Neural progenitor cell (in vitro differentiated cells): ENCODE measurements at places on chromosomes 2 and 18.

GRCh38 chr18:46761059-46761769 is 4.4 kb upstream of the ST8SIA5 start:
- H3K36me3 ChIP-seq: no peaks in the 10 kb centered on the region
- H3K4me3 ChIP-seq: no peak overlapping the region

DNA sequence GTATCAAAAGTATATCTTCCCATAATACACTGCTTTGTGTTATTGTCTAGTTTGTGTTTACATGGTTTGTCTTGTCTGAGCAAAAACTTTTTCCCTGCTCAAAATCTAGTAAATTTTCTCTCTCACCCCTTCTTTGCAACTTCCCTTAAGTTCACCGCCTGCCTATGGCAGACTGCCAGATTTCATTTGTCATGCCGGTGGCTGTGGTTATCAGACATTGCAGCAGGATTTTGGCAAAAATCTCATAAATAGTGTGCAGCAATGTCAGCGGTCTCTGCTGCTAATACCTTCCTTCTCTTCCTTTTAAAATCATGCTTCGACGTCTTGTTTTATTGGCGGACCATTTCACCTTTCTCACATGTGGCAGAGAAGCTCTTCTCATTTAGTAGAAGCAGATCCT is 45.6 kb upstream of the TMEM178A start:
- no peaks in the 10 kb centered on the region for H3K36me3 ChIP-seq
- no peaks in the 10 kb centered on the region for H3K27me3 ChIP-seq
- H3K4me1 ChIP-seq: peaks cover 6% of the 10 kb centered on the region
- H3K27ac ChIP-seq: no peak overlapping the region
- H3K4me3 ChIP-seq: no peak overlapping the region
- no peak for DNase-seq

GRCh38 chr18:8928044-8928443 is 174.5 kb upstream of the NDUFV2 start:
- no peak overlapping the region for H3K4me3 ChIP-seq
- H3K4me1 ChIP-seq: no peaks in the 10 kb centered on the region
- H3K36me3 ChIP-seq: no peaks in the 10 kb centered on the region
- no peak for DNase-seq
- no peaks in the 10 kb centered on the region for H3K27me3 ChIP-seq

DNA sequence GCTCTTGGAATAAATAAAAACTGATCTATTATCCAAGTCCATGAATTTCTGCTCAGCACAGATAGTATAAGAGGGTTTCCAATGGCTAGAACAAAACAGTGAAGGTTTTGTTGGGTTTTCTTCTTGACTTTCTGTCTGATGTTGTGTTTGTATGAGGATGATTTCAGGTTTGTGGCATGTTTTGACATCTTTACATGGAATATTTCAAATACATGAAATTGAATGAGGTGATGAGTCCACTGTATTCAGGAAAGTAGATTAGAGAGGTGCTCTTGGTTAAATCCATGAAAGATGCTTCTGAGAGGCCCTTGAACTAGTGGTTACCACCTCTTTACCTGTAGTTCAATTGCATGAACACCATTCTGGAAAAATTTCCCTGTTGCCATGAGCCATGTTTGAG is 84.3 kb downstream of the RAPGEF4 start:
- H3K27me3 ChIP-seq: no peaks in the 10 kb centered on the region
- DNase-seq: no peak
- H3K4me1 ChIP-seq: no peaks in the 10 kb centered on the region
- no peak overlapping the region for H3K4me3 ChIP-seq

DNA sequence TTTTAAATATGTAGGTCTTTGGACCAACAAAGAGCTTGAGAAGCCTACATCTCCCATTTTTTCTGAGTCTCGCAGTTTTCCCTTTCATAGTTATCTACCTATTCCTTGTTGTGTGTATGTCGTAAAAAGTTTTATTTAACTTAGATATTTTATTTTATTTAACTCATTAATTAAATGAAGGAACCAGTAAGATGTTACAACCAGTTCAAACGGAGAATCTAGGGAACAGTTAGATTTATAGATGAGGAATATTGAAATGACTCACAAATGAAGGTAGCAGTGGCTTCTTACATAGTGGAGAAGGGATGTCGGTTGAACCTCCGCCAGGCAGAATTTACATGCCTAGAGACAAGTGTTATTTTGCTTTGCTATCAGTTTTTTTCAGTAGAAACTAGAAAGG is 48.5 kb upstream of the ZNF638 start:
- no peak overlapping the region for H3K4me3 ChIP-seq
- no peak for DNase-seq
- H3K4me1 ChIP-seq: peaks cover 4% of the 10 kb centered on the region
- no peaks in the 10 kb centered on the region for H3K36me3 ChIP-seq
- peaks cover 19% of the 10 kb centered on the region for H3K27me3 ChIP-seq

- H3K27ac ChIP-seq: no peak overlapping the region
- no peaks in the 10 kb centered on the region for H3K4me1 ChIP-seq
- DNase-seq: no peak
- no peak overlapping the region for H3K4me3 ChIP-seq
- peaks cover 4% of the 10 kb centered on the region for H3K27me3 ChIP-seq
- H3K36me3 ChIP-seq: no peaks in the 10 kb centered on the region
Observed at GRCh38 chr18:79847606-79848293, 50.0 kb downstream of the KCNG2 start.

DNA sequence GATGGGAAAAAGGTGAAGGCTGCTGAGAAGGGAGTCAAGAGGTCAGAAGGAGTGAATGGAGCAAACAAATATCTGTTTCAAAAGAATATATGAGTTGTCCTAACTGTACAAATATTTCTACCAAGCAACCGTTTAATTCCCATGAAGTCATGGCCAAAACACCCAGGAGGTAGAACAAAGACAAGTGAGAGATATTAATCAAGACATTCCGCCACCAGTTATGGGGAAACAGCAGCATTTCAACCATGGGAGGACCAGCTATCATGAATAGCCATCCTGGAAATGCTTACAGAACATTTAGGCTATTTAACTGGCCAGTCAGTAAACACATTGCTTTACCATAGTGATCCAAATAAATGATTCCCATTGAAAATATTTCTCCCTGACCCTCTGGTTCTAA is 396.3 kb downstream of the IRS1 start:
- H3K36me3 ChIP-seq: peaks cover 5% of the 10 kb centered on the region
- H3K4me3 ChIP-seq: no peak overlapping the region
- H3K27me3 ChIP-seq: no peaks in the 10 kb centered on the region
- H3K4me1 ChIP-seq: peaks cover 13% of the 10 kb centered on the region
- DNase-seq: no peak

DNA sequence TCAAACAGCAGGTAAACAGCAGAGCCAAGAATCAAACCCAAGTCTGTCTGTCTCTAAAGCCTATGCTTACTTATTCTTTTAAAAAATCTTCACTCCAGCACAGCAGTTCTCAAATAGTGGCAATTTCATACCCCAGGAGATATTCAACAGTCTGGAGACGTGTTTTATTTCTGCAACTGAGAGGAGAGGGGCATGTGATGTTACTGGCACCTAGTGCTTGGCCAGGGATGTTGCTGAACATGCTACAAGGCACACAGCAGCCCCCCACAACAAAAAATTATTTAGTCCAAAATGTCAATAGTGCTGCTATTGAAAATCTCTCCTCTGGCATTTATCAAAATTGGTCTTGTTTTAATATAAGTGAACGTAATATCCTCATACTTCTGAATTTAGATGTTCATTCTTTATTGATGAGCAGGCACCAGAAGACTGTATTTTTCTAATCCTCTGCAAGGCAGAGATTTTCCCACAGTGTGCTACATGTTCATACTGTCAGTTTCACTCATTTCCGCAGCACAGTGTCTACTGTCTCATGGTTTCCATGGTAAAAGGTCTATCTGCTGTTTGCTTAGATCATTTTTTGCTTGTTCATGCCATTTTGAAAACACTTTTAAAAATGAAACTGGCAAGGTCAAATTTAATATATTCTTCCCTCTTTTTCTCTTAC is 90.5 kb downstream of the LRATD1 start:
- no peaks in the 10 kb centered on the region for H3K27me3 ChIP-seq
- H3K4me1 ChIP-seq: no peaks in the 10 kb centered on the region
- H3K27ac ChIP-seq: no peak overlapping the region

DNA sequence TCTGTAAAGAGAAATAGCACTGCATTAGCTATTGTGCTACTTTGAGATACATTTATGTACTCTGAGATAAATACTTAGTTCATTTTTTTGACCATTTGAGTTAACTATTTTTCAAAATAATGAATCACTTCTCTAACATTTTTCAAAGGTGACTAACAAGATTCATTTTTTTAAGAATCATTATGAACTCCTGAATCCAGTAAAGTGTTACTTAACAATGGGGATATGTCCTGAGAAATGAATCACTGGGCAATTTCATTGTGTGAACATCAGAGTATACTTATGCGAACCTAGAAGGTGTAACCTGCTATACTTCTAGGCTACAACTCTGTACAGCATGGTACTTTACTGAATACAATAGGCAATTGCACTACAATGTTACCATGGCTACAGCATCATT is 355.8 kb downstream of the ARL6IP6 start:
- H3K4me3 ChIP-seq: no peak overlapping the region
- DNase-seq: no peak
- no peak overlapping the region for H3K27ac ChIP-seq
- no peaks in the 10 kb centered on the region for H3K4me1 ChIP-seq
- H3K27me3 ChIP-seq: no peaks in the 10 kb centered on the region

DNA sequence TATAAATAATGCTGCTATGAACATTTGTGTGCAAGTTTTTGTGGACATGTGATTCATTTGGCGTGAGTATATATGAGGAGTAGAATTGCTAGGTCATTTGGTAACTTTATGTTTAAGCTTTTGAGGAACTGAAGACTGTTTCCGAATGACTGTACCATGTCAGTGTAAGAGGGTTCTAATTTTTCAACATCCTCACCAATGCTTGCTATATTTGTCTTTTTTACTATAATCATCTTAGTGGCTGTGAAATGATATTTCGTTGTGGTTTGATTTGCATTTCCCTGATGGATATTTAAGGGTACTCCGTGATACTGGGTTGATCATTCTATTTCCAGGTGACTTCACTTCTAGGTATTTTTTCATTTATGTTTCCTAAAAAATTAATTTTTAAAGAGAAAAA is 241.1 kb downstream of the BCL2 start:
- no peak overlapping the region for H3K4me3 ChIP-seq
- no peaks in the 10 kb centered on the region for H3K27me3 ChIP-seq
- no peak for DNase-seq
- no peak overlapping the region for H3K27ac ChIP-seq
- H3K4me1 ChIP-seq: peaks cover 3% of the 10 kb centered on the region

DNA sequence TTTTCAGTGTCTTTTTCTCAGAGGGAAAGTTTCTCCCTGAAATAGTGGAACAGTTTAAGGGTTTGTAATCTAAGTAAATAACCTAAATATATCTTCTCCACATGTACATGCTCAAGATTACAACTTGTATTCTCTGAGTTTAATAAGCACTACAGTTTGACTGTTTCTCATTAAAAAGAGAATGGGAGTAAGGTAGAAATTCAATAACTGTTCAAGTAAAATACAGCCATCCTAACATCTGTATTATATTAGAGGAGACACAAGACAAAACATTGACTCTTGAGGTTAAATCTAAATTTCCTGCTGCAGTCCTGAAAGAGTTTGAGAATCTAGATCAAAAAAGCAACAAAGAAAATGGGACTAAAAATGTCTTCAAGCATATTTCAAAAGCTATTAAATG is 73.0 kb upstream of the ZNF397 start:
- no peak overlapping the region for H3K27ac ChIP-seq
- H3K4me3 ChIP-seq: no peak overlapping the region
- H3K4me1 ChIP-seq: no peaks in the 10 kb centered on the region
- no peaks in the 10 kb centered on the region for H3K27me3 ChIP-seq

DNA sequence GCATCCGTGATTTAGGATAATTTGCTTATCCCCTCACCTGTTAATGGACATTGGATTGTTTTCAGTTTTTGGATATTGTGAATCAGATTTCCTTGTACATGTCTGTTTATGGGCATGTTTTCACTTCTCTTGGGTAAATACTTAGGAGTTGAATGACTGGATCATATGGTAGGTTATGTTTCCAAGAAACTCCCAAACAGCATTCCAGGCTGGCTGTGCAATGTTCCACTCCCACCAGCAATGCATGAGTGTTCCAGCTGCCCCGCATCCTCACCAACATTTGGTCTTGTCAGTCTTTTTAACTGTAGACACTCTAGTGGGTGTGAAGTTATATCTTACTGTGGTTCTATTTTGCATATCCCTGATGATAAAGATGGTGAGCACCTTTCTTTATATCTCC is 8.9 kb upstream of the LRRFIP1 start:
- peaks cover 20% of the 10 kb centered on the region for H3K4me1 ChIP-seq
- peaks cover 7% of the 10 kb centered on the region for H3K27me3 ChIP-seq
- H3K4me3 ChIP-seq: no peak overlapping the region
- DNase-seq: no peak
- no peaks in the 10 kb centered on the region for H3K36me3 ChIP-seq

GRCh38 chr2:10324095-10324832 is 21.6 kb downstream of the HPCAL1 start:
- peaks cover 15% of the 10 kb centered on the region for H3K4me1 ChIP-seq
- H3K4me3 ChIP-seq: no peak overlapping the region
- no peaks in the 10 kb centered on the region for H3K27me3 ChIP-seq
- H3K36me3 ChIP-seq: no peaks in the 10 kb centered on the region

DNA sequence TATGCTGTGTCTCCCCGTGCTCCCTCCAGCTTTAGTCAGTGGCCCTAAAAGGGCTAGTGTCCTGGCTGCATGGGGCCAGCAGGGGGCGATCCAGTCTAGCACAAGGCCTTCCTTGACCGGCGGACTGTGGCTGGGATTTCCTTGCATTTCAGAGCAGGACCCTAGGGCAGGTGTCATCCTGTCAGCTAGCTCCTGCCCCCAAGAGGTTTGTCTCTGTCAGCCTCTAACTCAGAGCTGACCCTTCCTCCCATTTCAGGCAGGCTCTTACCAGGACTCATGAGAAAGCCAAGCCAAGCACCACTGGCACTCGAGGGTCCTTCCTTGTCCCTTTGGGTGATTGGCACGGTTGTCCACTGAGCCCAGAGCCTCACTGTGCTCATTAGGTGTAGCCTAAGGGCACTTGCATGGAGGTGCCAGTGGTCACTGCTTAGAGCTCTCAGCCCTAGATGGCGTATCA is 140.3 kb downstream of the RPIA start:
- no peak overlapping the region for H3K27ac ChIP-seq
- H3K4me3 ChIP-seq: no peak overlapping the region
- H3K4me1 ChIP-seq: no peaks in the 10 kb centered on the region
- H3K27me3 ChIP-seq: no peaks in the 10 kb centered on the region
- no peaks in the 10 kb centered on the region for H3K36me3 ChIP-seq
- DNase-seq: no peak

DNA sequence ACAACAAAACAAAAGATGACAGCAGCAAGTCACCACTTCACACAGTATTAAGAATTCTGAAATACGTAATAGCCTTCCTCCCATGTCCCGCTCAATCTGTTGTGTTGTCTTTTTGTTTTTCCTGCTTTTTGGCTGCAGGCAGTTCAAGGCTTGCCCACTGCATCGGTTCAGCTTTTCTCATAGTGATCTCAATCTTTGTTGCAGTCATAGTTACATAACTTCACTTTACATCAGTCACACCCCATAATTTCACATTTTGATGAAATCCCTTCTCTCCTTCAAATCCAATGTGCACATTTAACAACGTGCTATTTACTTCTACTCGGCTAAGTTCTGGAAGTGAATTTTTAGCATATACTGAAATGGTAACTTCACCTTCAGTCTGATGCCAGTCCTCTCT is 33.8 kb upstream of the HAAO start:
- peaks cover 14% of the 10 kb centered on the region for H3K4me1 ChIP-seq
- no peak for DNase-seq
- H3K27ac ChIP-seq: no peak overlapping the region
- H3K27me3 ChIP-seq: peaks cover 7% of the 10 kb centered on the region
- H3K36me3 ChIP-seq: no peaks in the 10 kb centered on the region
- no peak overlapping the region for H3K4me3 ChIP-seq

GRCh38 chr2:237053066-237053465 is 32.6 kb upstream of the COPS8 start:
- no peak overlapping the region for H3K27ac ChIP-seq
- no peak for DNase-seq
- peaks cover 13% of the 10 kb centered on the region for H3K36me3 ChIP-seq
- H3K27me3 ChIP-seq: no peaks in the 10 kb centered on the region
- no peak overlapping the region for H3K4me3 ChIP-seq
